ENCODE measurements at places on chromosomes 6 and 20. TPM values are rescaled to one million over a fixed set of nuclear protein-coding genes. Genes with fewer than 3 reads are reported as not detected.

GRCh38 chr6:131041814-131042213 lies 21.2 kb downstream of the EPB41L2 start:
- H3K27me3 ChIP-seq = no peaks in the 10 kb centered on the region
- no peak for DNase-seq

GRCh38 chr20:34843421-34843820 lies 18.0 kb upstream of the NCOA6 start:
- H3K27me3 ChIP-seq = no peaks in the 10 kb centered on the region
- peaks cover 12% of the 10 kb centered on the region for H3K36me3 ChIP-seq
- no peak overlapping the region for H3K4me3 ChIP-seq
- H3K27ac ChIP-seq = no peak overlapping the region
- no peaks in the 10 kb centered on the region for H3K4me1 ChIP-seq

DNA sequence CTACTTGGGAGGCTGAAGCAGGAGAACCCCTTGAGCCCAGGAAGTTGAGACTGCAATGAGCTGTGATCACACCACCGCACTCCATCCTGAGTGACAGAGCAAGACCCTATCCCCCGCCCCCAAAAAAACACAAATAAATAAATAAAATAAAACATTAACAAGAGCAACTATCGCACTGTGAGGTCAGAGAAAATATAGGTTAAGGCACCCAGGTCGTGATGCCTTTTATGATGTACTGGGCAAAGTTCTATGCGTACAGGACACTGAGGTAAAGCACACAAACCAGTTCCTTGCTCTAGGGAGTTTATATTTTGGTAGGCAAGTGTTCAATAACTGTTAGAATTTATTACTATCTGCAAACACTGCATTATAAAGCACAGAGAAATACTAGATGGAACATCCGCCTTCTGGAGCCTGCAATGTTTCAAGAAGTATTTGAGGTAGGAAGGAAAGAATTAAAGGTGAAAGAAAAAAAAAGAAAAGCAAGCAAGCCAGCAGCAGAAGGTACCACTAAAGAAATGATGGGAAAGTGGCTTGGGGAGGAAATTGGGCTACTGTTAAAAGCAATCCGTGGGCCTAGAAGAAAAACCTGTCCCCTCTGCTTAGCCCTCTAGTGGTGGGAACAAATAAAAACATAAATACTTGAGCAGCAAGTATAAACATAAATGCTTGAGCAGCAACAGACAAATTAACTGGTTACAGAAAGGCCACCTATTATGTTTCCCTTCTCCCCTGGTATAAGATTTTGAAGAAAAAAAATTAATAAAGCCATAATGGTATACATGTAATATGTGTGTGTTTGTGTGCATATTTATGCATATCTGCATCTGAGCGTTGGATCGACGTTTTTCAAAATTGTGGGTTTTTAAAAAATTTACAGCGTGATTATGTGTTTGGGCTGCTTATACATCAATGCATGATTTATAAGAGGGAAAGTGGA lies 128.0 kb downstream of the PHACTR1 start:
- H3K27ac ChIP-seq = no peak overlapping the region
- no peaks in the 10 kb centered on the region for H3K27me3 ChIP-seq
- H3K4me3 ChIP-seq = no peak overlapping the region

- H3K4me1 ChIP-seq = no peaks in the 10 kb centered on the region
- DNase-seq = no peak
- no peaks in the 10 kb centered on the region for H3K36me3 ChIP-seq
- no peak overlapping the region for H3K4me3 ChIP-seq
Measured at GRCh38 chr6:79377888-79378348, 143.4 kb upstream of the HMGN3 start.

DNA sequence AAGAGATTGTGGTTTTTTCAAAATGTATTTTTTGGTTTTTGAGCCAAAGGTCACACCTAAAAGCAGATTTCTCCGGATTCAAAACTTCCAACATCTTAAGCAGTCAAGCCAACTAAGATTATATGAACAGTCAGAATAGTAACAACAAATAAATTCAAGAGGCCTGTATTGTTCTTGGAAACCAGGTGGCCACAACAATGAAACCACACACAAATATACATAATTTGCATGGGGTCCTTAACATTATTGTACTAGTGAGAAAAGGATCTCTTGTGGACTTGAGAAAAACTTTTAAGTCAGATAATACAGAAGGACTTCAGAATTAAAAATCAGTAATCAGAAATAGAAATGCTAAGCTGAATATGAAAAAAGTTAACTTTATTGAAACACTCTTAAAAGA lies 40.6 kb downstream of the NOL7 start:
- H3K36me3 ChIP-seq = no peaks in the 10 kb centered on the region
- H3K27me3 ChIP-seq = no peaks in the 10 kb centered on the region
- peaks cover 15% of the 10 kb centered on the region for H3K4me1 ChIP-seq
- DNase-seq = no peak
- H3K27ac ChIP-seq = no peak overlapping the region
- H3K4me3 ChIP-seq = no peak overlapping the region

DNA sequence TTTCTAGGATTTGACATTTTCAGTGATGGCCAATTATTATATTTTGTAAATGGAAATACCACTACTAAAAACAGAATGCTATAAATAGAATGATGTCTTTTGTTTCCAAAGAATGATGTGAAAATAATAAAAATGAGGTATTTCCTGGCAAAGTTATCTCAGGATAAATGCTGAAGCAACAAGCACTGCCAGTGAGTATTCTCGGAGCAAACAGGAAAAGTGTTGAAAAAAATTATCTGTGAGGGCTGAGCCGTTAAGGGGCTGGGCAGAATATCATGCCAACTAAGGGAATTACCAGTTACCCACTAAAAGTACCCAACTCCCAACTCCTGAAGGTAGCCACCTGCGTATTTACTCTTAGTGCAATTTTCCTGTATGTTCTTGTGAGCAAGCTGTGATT lies 23.6 kb upstream of the SCAF8 start:
- H3K36me3 ChIP-seq = no peaks in the 10 kb centered on the region
- H3K4me1 ChIP-seq = peaks cover 14% of the 10 kb centered on the region
- DNase-seq = no peak
- H3K27me3 ChIP-seq = no peaks in the 10 kb centered on the region
- no peak overlapping the region for H3K4me3 ChIP-seq

Gene NCOA7
- total RNA-seq = 15.4 TPM
